Esophagus squamous epithelium (tissue), 5 donors: ENCODE measurements at places on chromosomes 7 and 10. TPM values are rescaled to one million over a fixed set of nuclear protein-coding genes. Genes with fewer than 3 reads are reported as not detected.

UNC5B gene
- 27.4 TPM for total RNA-seq

SBDS gene
- total RNA-seq, result 55.8 TPM

UCN3 gene
- not detected for total RNA-seq

CDNF gene
- total RNA-seq, result 1.1 TPM

MYH16 gene
- not detected for total RNA-seq

DNA sequence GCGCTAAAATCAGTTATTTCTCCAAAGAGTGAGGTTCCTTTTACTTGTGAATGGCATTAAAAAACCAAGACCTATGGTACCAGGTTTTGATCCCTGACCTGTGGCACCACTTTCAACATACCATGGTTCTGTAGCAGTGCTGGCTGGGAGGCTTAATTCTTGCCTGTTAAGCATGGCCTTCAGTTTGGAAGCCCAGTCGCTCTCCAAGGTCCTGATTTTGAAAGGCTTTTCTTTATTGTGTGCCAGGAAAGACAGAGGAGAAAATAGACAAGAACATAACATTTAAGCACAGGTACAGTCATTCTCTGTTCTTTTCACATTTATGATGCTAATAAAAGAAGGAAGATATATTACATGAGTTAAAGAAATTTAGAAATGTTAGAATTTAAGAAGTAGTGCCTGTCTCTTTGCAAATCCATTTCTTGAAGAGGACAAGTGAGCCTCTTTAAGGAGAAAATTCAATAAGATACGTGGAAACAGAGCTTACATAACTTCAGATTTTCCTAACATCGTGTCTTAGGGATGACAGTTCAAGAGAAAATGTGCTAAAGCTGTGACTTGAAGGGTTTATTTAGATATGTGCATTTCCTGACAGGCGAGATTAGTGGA, 357.6 kb downstream of the DPP6 start:
- no peaks in the 10 kb centered on the region for H3K27me3 ChIP-seq
- no peak for DNase-seq
- H3K4me3 ChIP-seq, result no peak overlapping the region
- H3K4me1 ChIP-seq, result no peaks in the 10 kb centered on the region

DNA sequence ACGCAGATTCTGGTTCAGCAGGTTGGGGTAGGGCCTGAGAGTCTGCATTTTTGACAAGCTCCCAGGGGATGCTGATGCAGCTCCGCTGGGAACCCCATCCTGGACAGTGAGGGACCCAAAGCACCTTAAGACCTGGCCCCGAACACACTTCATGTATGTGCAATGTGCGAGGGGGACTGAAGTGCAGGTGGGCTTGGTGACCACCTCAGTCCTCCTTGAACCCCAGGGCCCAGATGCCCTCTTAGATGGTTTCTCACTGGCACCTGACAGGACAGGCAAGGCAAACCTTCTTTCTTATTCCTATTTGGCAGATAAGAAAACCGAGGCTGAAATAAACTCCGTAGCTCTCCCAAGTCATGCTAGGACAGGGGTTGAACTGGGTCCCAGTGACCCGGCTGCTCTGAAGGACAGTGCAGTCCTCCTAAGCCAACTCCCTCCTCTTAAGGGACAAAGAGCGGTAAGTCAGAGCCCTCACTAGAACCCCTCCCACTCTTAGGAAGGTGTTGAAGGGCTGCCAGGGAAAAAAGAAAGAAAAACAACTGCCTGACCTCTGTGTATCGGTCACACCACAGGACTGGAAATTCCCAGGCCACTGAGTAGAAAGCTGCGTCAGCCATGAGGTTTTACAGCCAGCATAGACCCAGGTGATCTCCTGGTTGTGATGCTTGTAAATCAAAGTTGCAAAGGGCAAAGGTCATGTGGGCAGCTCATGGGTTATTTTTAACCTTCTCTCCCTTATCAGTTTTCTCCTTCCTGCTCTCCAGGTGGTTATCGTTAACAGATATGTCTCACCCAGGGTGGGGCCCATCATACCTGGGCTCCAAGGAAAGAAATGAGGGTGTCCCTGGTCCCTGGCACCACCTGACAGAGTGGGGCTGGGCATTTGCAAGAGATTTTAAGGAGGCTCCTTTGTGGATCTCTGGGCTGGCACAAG, 90.9 kb upstream of the SMNDC1 start:
- no peaks in the 10 kb centered on the region for H3K27me3 ChIP-seq
- H3K4me1 ChIP-seq, result peaks cover 67% of the 10 kb centered on the region
- H3K27ac ChIP-seq, result peak overlapping the region; percentile 36
- no peak overlapping the region for H3K4me3 ChIP-seq
- H3K36me3 ChIP-seq, result no peaks in the 10 kb centered on the region

- no peaks in the 10 kb centered on the region for H3K36me3 ChIP-seq
- no peak for DNase-seq
- H3K27ac ChIP-seq, result peak overlapping the region; percentile 53
- peaks cover 66% of the 10 kb centered on the region for H3K4me1 ChIP-seq
- peak overlapping the region; percentile 81 for H3K4me3 ChIP-seq
These were observed 2.0 kb downstream of the VOPP1 start for GRCh38 chr7:55570218-55570873.

GRCh38 chr10:127905001-127905847, 1.7 kb upstream of the PTPRE start:
- DNase-seq, result no peak
- no peak overlapping the region for H3K27ac ChIP-seq
- H3K4me1 ChIP-seq, result peaks cover 33% of the 10 kb centered on the region
- no peaks in the 10 kb centered on the region for H3K36me3 ChIP-seq

- no peaks in the 10 kb centered on the region for H3K36me3 ChIP-seq
- H3K27ac ChIP-seq, result no peak overlapping the region
- DNase-seq, result no peak
- no peak overlapping the region for H3K4me3 ChIP-seq
These were observed 231.8 kb downstream of the AHR start for GRCh38 chr7:17530244-17530643.

DNA sequence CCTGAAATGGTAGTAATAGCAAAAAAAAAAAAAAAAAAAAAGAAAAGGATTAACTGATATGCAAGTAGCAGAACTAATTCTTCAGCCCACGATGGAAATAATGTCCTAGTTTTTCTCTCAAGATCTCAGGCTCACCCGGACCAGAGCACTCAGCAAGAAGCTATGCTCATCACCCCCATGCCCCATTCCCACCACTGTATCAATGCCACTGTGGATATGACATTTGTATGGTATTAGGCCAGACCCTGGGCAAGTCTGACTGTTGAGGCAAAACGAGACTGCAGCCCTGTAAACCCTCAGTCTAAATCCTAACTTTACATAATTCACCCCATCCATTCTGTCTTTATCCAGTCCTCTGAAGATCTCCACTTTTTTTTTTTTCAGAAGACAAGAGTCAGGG, 186.1 kb upstream of the KLF14 start:
- H3K27me3 ChIP-seq, result no peaks in the 10 kb centered on the region
- H3K27ac ChIP-seq, result peak overlapping the region; percentile 96
- no peak overlapping the region for H3K4me3 ChIP-seq
- peaks cover 37% of the 10 kb centered on the region for H3K4me1 ChIP-seq
- H3K36me3 ChIP-seq, result peaks cover 7% of the 10 kb centered on the region

DNA sequence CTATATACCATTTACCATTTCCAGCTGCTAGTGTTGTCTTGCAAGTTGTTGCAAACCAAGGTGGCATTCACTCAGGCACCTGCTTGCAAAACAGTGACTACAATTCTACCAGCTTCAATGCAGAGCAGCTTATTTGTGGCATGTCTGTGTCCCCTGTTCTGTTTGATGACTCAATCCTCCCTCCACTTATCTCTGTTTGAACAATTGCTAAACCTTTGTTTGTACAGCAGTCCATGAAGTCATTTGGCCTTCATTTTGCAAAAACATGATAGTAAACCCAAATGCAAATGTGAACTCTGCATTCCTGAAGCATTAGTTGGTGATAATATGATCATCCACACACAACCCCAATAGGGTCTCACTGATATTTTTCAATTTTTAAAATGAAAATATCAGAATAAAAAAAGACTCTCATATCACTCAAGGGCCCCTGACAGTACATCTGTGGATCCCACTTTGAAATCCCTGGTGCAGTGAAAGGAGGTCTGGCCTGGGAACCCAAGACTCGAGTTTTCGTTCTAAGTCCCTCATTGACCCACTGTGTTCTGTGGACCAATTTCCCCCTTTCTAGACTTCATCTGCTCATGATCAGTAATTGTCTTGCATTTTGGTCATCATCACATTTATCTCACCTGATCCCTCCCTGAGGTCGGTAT, 425.4 kb downstream of the RPS24 start:
- no peaks in the 10 kb centered on the region for H3K36me3 ChIP-seq
- H3K4me3 ChIP-seq, result no peak overlapping the region
- no peak overlapping the region for H3K27ac ChIP-seq
- H3K27me3 ChIP-seq, result no peaks in the 10 kb centered on the region
- no peaks in the 10 kb centered on the region for H3K4me1 ChIP-seq

- no peak overlapping the region for H3K4me3 ChIP-seq
- no peak for DNase-seq
- no peak overlapping the region for H3K27ac ChIP-seq
- H3K27me3 ChIP-seq, result no peaks in the 10 kb centered on the region
These were observed 186.6 kb upstream of the HDAC9 start for GRCh38 chr7:18308938-18309337.

DNA sequence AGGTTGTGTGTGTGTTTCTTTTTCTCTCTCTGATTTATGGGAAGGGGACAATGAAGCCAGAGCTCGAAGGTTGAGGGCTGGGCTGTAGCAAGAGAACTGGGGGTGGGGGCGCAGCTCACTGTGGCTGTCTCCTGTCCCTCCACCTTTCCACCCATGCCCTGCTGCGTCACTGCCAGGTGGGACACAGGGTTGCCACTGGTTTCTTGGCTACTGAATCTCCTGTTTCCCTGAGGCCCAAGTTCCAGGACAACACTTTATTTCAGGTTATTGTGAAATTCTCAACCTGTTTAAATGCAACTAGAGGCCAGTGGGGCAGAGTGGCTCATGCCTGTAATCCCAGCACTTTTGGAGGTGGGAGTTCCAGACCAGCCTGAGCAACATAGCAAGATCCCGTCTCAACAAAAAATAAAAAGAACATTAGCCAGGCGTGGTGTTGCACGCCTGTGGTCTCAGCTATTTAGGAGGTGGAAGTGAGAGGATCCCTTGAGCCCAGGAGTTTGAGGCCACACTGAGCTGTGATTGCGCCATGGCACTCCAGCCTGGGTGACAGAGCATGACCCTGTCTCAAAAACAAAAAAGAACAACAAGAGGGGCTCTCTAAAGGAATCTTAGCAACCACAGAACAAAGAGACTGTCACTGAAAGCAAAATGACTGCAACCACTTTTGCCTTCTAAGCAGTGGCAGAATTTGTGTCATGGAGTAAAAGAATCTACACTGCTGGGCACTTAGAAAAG, 22.6 kb downstream of the TBATA start:
- H3K4me3 ChIP-seq, result no peak overlapping the region
- DNase-seq, result no peak
- H3K27me3 ChIP-seq, result no peaks in the 10 kb centered on the region
- H3K27ac ChIP-seq, result no peak overlapping the region

GRCh38 chr10:116211682-116212081, 61.3 kb downstream of the GFRA1 start:
- no peak for DNase-seq
- H3K36me3 ChIP-seq, result no peaks in the 10 kb centered on the region
- H3K4me1 ChIP-seq, result no peaks in the 10 kb centered on the region
- H3K27ac ChIP-seq, result no peak overlapping the region
- H3K27me3 ChIP-seq, result no peaks in the 10 kb centered on the region
- H3K4me3 ChIP-seq, result no peak overlapping the region

GRCh38 chr7:10888861-10889260, 84.8 kb upstream of the PHF14 start:
- no peak for DNase-seq
- no peak overlapping the region for H3K4me3 ChIP-seq
- no peak overlapping the region for H3K27ac ChIP-seq

DNA sequence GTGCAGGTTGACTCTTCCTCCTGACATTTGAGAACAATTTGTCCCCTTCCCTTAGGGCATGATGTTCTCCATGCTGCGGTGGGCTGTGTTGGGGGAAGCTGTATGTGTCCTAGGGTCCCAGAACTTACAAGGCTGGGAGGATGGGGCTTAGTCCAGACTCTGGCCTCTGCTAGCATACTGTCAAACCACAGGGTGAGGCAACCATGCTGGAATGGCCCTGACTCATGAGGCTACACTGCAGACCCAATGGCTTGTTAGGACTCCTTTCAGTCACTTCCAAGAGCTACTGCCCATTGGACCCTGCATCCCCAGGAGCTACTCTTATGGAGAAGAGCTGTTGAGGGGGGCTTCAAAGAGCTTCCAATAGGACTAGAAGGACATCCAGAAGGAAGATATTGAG, 20.1 kb upstream of the FAM170B start:
- no peak overlapping the region for H3K27ac ChIP-seq
- H3K4me1 ChIP-seq, result no peaks in the 10 kb centered on the region
- no peak for DNase-seq
- no peaks in the 10 kb centered on the region for H3K36me3 ChIP-seq
- no peak overlapping the region for H3K4me3 ChIP-seq
- H3K27me3 ChIP-seq, result no peaks in the 10 kb centered on the region

DNA sequence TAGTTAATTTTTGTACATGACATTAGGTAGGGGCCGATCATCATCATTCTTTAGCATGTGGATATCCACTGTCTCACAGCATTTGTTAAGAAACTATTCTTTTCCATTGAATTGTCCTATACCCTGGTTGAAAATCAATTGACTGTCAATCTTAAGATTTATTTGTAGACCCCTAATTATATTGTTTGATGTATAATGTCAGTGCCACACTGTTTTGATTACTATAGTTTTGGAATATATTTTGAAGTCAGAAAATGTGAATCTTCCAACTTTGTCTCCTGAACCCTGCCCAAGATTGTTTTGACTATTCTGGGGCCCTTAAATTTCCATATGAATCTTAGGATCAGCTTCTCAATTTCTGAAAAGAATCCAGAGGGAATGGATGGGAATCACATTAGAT, 6.6 kb upstream of the LMTK2 start:
- no peak overlapping the region for H3K4me3 ChIP-seq
- H3K36me3 ChIP-seq, result no peaks in the 10 kb centered on the region
- H3K27ac ChIP-seq, result no peak overlapping the region
- H3K27me3 ChIP-seq, result no peaks in the 10 kb centered on the region
- DNase-seq, result no peak
- no peaks in the 10 kb centered on the region for H3K4me1 ChIP-seq

DNA sequence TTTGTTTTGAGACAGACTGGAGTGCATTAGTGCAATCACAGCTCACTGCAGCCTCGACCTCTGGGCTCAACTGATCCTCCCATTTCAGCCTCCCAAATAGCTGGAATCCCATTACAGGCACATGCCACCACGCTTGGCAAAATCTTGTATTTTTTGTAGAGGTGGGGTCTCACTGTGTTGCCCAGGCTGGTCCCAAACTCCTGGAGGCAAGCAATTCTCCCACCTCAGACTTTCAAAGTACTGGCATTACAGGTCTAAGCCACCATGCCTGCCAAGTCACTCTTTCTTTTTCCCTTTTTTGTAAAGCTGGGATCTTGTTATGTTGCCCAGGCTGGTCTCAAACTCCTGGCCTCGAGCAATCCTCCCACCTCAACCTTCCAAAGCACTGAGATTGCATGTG, 8.3 kb upstream of the NPC1L1 start:
- H3K36me3 ChIP-seq, result no peaks in the 10 kb centered on the region
- no peaks in the 10 kb centered on the region for H3K27me3 ChIP-seq
- no peak overlapping the region for H3K4me3 ChIP-seq
- DNase-seq, result no peak

- no peak within 1 kb of the TSS for H3K4me3 ChIP-seq
- DNase-seq, result no peak
- peaks cover 37% of the 10 kb centered on the region for H3K27me3 ChIP-seq
These were observed at the start of gene OPN4 for GRCh38 chr10:86654411-86655172. Gene OPN4, plus strand, starts transcription at chr10:86654547. Its CDS starts 237 bp downstream, at chr10:86654784.

- no peaks in the 10 kb centered on the region for H3K4me1 ChIP-seq
- no peak for DNase-seq
- H3K27me3 ChIP-seq, result no peaks in the 10 kb centered on the region
- no peaks in the 10 kb centered on the region for H3K36me3 ChIP-seq
- no peak overlapping the region for H3K27ac ChIP-seq
- no peak overlapping the region for H3K4me3 ChIP-seq
These were observed 13.8 kb upstream of the RHOBTB1 start for GRCh38 chr10:60957667-60958221.
